Renal cortex interstitium (tissue), 15 donors: ENCODE measurements at places on chromosomes 7 and 10. TPM values are rescaled to one million over a fixed set of nuclear protein-coding genes. Genes with fewer than 3 reads are reported as not detected.

EIF4EBP2 gene
- 75.1 TPM for polyA plus RNA-seq

GHRHR gene
- 0.15 TPM for polyA plus RNA-seq

MARCHF5 gene
- 68.0 TPM for polyA plus RNA-seq

FOXI2 gene
- polyA plus RNA-seq, result 1.6 TPM

MCM10 gene
- polyA plus RNA-seq, result 12.5 TPM

TMEM229A gene
- polyA plus RNA-seq, result not detected

DKK1 gene
- 50.4 TPM for polyA plus RNA-seq

CLRN3 gene
- 24.1 TPM for polyA plus RNA-seq

MRLN gene
- polyA plus RNA-seq, result 0.19 TPM

SPDYE2B gene
- polyA plus RNA-seq, result 0.89 TPM

TEX36 gene
- polyA plus RNA-seq, result not detected

ZNF736 gene
- polyA plus RNA-seq, result 16.0 TPM

SPDYE2 gene
- polyA plus RNA-seq, result 3.2 TPM

NKX6-2 gene
- 6.1 TPM for polyA plus RNA-seq

GDF2 gene
- not detected for polyA plus RNA-seq

CFAP69 gene
- 12.6 TPM for polyA plus RNA-seq

IGF2BP3 gene
- 62.2 TPM for polyA plus RNA-seq

CYP3A7 gene
- polyA plus RNA-seq, result 1.4 TPM

SFTPA2 gene
- polyA plus RNA-seq, result 0.09 TPM

ABLIM1 gene
- 104 TPM for polyA plus RNA-seq

GPR15LG gene
- polyA plus RNA-seq, result 0.40 TPM

GRID1 gene
- 1.6 TPM for polyA plus RNA-seq

UNC5B gene
- 58.4 TPM for polyA plus RNA-seq

ACADSB gene
- polyA plus RNA-seq, result 27.6 TPM

C10orf88 gene
- polyA plus RNA-seq, result 18.1 TPM

MRPS33 gene
- 69.3 TPM for polyA plus RNA-seq

TMEM26 gene
- 9.2 TPM for polyA plus RNA-seq

PRPS1L1 gene
- polyA plus RNA-seq, result not detected

PRLHR gene
- polyA plus RNA-seq, result not detected

SORCS1 gene
- 18.9 TPM for polyA plus RNA-seq

CRYGN gene
- polyA plus RNA-seq, result 3.6 TPM

BTRC gene
- 23.0 TPM for polyA plus RNA-seq

ITPRID1 gene
- not detected for polyA plus RNA-seq

LEP gene
- polyA plus RNA-seq, result 0.20 TPM
